ENCODE measurements at places on chromosomes 6 and 20.

- DNase-seq, result no peak
These were observed 287.4 kb downstream of the CD109 start for GRCh38 chr6:73983367-73983766.

DNA sequence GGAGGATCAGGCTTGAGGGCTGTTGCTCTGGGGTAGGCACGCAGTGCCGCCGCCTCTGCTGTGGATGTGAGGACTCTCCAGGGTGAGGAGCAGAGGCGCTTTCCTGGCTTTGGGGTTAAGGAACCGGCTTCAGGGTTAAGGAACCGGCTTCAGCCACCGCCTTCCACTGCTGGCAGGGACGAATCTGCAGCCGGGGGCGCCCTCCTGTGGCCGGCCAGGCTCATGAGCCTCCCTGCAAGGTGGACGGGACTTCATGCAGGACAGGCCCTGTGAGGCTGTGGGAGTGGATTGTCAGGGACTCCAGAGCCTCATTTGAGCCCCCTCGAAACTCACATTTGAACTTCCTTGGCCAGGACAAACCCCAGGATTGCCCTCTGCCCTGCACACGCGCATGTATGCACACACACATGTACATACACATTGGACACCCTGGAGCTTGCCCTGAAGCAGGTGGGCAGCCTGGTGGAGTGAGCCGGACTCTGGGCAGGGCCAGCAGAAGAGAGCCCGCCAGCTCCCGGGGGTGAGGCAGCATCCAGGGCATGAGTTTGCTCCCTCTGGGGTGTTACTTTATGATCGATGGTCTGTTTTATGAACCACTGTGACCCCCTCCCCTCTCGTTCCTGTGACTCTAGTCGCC lies 146.9 kb downstream of the PHACTR3 start:
- DNase-seq, result no peak

- DNase-seq, result no peak
These were observed 532.8 kb downstream of the RFPL4B start for GRCh38 chr6:112879920-112880413.

DNA sequence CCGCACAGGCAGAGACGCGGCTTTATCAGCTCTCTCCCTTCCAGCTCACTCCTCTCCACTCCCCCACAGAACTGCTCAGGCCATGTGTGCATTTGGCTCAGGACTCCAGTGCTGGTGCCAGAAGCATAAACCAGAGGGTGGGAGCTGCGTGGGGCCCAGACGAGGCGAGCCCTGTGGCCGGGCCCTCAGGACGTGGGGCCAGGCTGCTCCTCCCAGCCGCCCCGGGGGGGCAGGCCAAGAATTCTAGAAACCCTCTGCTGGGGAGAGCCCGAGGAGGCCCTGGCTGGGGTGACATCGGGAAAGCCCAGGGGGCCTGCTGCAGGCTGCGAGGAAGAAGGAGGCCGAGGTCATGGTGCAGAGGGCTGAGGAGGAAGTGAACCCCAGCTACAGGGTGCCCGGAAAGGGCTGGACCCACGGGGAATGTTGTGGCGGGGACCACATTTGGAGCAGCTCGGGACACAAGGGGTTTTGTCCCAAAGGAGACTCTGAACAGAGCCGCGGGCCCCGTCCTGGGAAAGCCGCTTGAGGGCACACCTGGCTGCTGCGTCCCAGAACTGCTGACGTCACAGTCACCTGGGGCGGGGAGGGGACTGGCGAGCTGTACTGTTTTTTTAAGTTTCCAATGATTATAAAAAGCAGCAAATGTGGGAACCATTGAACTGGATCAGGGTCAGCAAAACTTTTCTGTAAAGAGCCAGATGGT lies 107.1 kb downstream of the BANF2 start:
- no peak for DNase-seq

DNA sequence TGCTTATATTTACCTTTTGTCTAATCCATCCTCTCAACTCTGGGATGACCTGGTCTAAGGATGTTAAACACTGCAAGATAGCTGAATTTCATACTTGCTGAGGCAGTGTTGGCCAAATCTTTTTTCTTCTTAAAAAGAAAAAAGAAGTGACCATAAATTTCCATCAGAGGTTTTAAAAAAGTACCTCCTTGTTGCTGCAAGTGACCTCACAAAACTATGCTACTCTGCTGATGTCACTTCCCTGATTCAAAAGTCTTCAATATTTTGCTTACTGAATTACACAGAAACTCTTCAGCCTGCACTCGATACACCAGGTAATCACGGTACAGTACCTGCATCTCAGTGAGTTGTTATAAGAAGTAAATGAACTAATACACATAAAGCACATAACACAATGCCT lies 107.2 kb upstream of the PRDM1 start:
- DNase-seq, result no peak

GRCh38 chr6:139981768-139982181 lies 607.3 kb upstream of the CITED2 start:
- DNase-seq, result no peak

GRCh38 chr6:124022641-124023040 lies 219.0 kb downstream of the NKAIN2 start:
- no peak for DNase-seq
